ENCODE measurements at places on chromosomes 5 and 9.

GRCh38 chr5:74136276-74136825, 504.2 kb downstream of the ENC1 start:
- no peak for DNase-seq

DNA sequence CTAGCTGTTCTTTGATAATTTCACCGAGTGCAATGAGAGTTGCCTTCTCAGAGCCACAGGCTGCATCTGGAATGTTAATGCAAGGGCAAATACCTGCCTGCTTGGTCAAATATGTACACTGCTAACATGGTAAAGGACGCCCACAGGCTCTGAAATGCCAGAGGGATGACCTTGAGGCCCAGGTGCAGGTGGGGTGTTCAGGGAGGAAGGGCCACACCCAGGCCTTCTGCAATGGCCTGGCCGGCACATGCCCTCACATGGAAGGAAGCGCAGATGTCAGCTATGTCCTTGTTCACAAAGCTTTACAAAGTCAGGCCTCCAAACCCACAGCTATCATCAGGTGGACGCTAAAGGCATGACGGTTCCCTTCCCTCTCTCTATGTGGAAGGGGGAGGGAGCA, 48.6 kb downstream of the HRH2 start:
- no peak for DNase-seq

DNA sequence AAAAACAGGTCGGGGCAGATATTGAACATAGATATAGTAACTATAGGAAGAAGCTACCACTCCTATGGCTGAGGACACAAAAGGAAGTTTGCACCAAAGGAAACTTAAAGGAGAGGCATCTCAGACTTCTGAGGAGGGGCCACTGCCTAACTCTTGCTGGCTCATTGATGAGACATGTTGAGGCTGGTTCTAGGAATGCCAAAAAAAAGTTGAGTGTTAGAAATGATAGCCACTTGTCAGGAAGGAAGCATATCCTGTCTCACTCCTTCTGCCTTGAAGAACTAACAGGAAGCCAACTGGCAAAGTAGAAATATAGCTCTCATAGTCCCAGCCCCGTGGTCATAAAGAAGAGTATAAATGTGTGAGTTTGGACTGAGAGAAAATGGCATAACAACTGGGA, 23.3 kb upstream of the STOM start:
- DNase-seq = no peak

DNA sequence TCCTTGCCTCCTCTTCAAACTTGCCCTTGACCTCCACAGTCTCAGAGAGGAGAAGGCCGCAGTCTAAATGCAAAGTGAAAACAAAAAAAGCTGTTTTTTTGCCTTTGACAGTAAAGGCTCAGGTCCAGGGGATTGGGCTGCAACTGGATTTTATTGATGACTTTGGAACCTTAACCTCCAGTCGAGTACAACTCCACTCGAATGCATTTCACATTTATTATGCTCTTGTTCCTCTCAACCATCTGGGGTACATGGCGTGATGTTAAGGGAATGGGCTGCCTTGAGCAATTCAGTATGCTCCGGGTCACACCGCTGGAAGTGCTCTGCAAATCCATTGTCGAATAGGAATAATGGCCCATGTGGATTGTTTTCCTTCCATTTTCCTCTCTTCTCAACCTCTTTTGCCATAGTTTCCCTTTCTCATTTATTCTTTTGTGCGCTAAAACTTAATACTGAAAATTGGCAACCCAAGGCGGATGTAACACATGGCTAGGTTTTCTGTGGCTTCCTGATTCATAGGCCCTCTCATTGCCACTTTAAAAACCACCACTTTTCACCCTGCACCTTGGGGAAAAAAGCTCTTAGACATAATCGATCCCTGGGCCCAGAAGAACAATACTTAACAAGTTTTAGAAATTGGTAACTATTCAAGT, 34.3 kb downstream of the ITK start:
- no peak for DNase-seq

- no peak for DNase-seq
These were observed 55.9 kb upstream of the MTAP start for GRCh38 chr9:21746550-21746949.

- no peak for DNase-seq
These were observed 2.6 kb downstream of the SPARC start for GRCh38 chr5:151683986-151684588.

DNA sequence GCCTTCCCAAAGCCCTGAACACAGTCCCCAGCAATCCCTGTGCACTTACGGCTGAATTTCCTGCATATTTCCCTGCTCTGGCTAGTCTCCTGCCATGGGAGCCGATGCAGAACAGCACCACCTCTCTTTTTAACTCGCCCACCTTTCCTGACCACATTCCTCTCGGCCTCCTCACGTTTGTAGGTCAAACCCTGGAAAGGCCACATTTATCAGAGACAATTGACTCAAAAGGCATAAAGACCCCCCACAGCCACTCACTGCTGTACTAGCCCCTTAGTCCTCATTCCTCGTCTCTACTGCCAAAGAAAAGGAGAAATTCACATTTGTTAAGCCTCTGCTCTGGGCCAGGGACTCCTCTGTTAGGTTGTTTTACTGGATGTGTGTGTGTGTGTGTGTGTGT, 43.6 kb downstream of the ENC1 start:
- no peak for DNase-seq

- DNase-seq = no peak
These were observed 106.5 kb upstream of the DMRT1 start for GRCh38 chr9:734831-735511.

Measured in stimulated activated CD4-positive, alpha-beta T cell treated with anti-CD3 and anti-CD28 coated beads, Interleukin-15, amount 100 ng/mL, for 1 hour (primary cell).